ENCODE measurements at places on chromosomes 7 and 10.

DNA sequence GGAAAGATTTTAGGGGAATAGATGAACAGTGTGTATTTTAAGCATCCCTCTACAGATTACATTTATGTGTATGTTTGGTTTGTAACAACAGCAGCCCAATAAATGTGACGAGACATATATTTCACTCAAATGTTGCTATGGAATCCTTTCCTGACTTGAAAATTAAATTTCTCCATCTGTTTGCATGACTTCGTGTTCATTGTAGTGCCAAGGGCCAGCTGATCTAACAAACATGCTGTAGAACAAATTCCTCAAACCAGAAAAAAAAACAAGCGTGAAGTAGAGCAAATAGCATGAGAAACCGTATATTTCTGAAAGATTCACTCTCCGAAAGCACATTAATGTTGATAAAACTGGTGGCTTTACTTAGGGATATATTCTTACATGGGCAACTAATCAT lies 87.8 kb downstream of the NRCAM start:
- no peak for DNase-seq

DNA sequence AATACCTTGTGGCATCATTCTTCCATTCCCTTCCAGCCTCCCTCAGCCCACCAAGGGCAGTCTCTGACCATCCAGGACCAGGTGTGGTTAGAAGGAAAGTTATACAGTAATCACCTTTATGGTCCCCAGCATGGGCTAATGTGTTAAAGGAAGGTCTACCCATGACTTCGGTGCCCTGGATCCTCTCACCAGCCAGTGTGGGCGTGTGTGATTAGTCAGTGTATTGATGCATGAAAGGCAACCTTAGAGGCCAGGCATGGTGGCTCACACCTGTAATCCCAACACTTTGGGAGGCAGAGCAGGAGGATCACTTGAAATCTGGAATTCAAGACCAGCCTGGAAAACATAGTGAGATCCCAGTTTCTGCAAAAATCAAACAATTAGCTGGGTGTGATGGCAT lies 88.9 kb downstream of the APBB1IP start:
- no peak for DNase-seq

GRCh38 chr7:81499262-81500116 lies 270.4 kb downstream of the HGF start:
- DNase-seq = no peak

DNA sequence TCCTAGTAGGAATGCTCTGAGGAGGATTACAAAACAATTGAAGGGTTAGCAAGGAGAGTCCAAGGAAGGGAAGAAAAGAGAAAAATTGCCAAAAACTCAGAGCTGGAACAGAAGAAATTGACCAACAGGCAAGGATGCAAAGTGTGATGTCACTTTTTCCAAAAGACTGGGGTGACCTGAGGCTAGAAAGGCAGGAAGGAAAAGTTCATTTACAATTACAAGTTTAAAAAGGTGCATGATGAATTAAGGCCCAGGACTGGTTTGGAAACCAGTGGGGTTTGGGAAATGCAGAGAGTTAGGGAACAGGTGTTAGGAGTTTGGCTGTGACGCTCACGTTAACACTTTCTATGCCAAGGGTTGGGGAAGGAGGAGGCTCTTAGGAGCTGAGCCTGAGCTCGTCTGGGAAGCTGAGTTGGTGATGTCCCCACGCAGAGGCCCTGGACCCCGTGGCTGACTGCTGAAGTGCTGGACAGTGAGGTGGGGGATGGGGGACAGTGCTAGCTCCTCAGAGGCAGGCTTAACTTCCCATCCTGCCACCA lies 92.6 kb upstream of the PODXL start:
- no peak for DNase-seq

DNA sequence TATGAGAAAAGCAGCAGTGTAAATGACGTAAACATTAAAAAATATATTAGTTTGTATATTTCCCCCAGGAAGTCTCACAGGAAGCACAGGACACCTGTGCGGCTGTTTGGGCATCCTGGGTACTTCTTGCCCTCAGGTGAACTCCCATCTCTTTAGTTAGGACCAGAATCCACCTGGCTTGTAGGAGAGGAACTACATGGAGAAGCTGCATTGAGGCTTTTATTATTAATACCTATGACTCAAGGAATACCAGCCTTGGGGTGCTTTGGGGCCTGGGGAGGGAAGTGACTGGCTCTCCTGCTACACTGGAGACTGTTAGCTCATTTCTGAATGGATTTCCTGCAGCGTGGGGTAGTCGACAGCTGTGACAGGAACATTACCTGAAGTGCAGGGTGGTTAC lies 40.0 kb upstream of the GSDME start:
- DNase-seq = no peak
